ENCODE measurements at places on chromosomes 11 and 22.

DNA sequence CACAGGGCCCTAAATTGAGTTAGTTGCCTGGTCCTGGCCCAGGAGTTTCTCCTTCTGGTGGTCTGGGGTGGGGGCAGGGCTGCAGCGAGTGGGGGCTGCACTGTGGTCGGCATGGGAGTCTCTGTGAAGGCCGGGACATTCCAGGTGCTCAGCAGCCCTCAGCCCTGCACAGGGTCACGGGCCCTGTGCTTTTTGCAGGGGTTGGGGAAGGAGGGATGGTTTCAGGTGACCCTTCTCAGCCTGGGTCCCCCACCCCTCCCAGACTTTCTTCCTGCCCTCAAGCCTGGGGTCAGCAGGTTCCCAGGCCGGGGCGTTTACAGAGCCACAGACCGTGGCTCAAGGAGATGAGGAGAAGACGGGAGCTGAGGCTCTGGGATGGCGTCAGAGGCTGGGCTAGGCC is 7.8 kb downstream of the EMID1 start:
- no peak for DNase-seq

DNA sequence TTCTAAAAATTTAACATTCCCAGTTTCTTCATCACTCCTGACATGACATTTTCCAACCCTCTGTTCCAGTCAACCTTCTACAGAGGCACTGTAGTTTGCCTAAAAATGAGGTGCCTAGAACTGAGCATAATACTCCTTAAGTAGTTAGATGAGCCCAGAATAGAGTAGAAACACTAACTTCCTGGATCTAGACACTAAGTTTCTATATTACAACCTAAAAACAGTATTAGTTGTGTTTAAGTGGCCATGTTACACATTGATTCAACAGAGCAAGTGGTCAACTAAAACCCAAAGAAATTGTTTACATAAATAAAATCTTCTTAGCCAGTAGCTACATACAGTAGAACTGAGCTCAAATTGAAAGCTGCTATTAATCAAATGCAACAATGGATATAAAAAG is 1.3 kb downstream of the HPS5 start:
- DNase-seq, result no peak

GRCh38 chr11:123413636-123414035 is 16.4 kb upstream of the GRAMD1B start:
- DNase-seq, result no peak

- peak; percentile 81 for DNase-seq
Measured at GRCh38 chr22:42649246-42650099, at the start of gene CYB5R3. TSS of gene CYB5R3 (minus strand) at chr22:42649392. CDS start at chr22:42649315, 77 bp downstream.

Data from posterior cingulate gyrus (tissue), 11 donors.